NCI-H446 (cell line): ENCODE measurements at places on chromosomes 11 and 22.

DNA sequence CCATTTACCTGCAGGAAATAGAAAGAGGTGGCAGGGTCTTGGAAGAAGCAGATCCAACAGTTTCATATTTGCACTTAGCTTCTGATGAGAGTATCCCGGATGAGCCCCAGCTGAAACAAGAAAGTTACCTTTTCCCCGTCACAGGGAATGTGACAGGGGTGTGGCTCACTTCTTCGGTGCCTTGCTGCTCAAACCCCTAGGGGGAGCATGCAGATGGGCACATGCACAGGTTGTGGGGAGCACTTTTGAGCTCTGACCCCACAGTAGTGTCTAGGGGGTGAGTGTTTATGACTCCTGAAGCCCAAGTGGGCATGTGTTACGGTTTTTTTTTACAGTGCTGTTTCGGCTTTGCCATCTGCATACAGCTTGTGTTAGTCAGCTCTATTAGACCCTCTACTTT, 1221.0 kb downstream of the JRKL start:
- no peak for DNase-seq

- DNase-seq, result no peak
These were observed 1.2 kb downstream of the TUBA8 start for GRCh38 chr22:18111759-18112330.

- DNase-seq, result no peak
These were observed 39.2 kb upstream of the IGLL5 start for GRCh38 chr22:22848364-22848866.

- no peak for DNase-seq
These were observed 51.9 kb downstream of the RBX1 start for GRCh38 chr22:41003066-41003465.

- DNase-seq, result no peak
These were observed 22.6 kb downstream of the POU2AF3 start for GRCh38 chr11:111320728-111321568.

- peak; percentile 70 for DNase-seq
These were observed 298.7 kb upstream of the NCAM1 start for GRCh38 chr11:112662554-112662953.

DNA sequence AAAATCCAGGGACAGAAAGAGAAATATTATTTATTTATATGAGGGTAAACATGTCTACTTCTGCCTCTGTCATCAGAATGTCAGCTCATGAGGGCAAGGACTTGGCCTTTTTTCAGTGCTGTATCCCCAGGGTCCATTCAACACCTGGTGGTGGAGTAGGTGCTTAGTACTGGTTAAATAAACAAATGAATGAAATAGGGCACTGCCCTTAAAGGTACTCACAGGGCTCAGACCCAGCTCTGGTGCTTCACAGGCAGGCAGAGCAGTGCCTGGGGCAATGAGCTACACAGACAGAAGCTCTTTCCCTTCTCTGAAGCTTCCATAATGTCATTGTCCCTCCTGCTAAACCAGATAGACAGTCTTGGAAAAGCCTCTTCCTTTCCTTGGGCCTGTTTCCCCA, 30.9 kb downstream of the P4HA3 start:
- DNase-seq, result no peak

DNA sequence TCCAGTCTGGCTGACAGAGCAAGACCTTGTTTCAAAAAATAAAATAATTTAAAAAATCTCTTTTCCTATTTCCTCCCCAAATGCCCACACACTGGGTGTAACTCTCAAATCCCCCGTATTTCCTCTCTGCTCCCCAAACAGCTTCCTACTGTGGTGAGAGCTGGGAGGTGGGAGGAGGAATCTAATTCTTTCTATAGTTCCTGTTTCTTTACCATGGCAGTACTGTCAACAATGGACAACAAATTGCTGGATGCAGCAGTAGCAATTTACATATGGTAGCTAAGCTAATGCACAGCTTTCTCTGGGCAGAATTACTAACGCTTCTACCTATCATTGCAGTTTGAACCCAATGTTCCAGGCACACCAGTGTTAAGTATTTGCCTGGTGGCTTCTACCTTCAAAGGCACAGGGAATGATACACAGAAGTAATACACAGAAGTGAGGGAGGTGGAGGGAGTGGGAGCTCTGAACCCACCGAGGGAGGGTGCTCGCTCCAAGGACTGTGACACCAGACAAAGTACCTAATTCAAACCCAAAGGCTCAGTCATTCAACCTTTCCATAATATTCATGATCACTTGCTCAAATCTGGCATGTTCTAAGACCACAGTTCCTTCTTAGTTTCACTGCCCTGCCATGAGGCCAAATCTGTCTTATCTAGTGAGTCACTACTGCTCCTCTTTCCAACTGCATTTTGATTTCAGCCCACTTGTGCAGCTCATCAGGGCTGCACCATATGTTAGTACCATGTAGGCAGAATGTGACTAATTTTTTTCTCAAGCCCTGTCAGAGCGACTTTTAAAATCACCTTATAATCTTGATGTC, 37.9 kb downstream of the CELF1 start:
- DNase-seq, result peak; percentile 80

GRCh38 chr11:57323167-57323854, 1.4 kb downstream of the TNKS1BP1 start:
- DNase-seq, result peak; percentile 40

DNA sequence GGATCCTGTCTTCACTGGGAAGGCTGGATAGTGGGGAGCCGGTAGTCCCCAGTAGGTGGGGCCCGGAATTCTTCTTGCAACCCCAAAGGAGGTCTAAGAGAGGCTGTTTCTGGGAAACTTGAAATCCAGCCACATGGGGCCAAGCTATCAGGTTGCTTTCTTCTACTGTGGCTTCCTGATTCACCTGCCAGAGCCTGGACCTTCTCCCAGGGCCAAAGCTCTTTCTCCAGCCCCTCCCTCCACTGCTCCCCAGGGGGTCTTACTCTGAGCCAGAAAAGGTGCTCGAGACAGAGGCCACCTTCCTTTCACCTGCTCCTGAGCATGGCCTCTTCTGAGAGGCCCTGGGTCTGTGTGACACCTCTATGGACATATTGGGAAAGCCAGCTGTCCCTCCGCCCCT, 9.1 kb downstream of the TST start:
- no peak for DNase-seq
